ENCODE measurements at places on chromosomes 13 and 19.

GRCh38 chr13:43113603-43114002 lies 90.2 kb downstream of the DNAJC15 start:
- DNase-seq, result no peak

DNA sequence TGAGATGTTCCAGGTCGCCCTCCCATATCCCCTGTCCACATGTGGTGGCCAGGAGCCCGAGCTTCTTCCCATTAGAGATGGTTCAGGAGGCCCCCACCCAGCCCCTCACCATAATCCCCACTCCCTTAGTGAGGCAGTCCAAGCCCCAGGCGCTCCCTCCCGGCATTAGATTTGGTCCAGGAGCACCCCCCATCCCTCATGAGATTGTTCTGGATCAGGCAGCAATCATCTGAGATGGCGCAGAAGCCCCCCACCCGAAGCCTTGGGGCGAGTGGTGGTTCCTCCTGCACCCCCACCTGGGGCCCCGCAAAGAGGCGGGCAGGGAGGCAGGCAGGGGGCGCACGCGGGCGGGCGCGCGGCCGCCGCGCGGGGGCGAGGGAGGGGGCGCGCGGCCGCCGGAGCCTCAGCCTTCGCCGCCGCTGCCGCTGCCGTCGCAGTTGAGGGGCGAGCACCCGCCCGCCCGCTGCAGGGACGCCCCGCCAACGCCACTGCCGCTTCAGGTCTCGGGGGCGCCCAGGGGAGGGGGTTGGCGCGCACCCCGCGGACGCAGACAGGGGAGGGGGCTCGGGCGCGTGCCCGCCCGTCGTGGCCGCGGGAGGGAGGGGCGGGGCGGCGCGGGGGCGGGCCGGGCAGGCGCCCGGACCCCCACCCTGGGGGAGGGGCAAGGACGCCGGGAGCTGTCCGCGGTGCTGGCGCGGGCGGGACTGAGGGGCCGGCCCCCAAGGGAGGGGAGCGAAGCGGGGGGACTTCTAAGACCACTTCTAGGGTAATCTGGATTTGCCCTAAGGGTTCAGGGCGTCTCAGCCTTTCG lies 46.4 kb upstream of the SHKBP1 start:
- DNase-seq, result no peak

- DNase-seq, result no peak
Observed at GRCh38 chr19:35732540-35733179, 9.6 kb downstream of the IGFLR1 start.

DNA sequence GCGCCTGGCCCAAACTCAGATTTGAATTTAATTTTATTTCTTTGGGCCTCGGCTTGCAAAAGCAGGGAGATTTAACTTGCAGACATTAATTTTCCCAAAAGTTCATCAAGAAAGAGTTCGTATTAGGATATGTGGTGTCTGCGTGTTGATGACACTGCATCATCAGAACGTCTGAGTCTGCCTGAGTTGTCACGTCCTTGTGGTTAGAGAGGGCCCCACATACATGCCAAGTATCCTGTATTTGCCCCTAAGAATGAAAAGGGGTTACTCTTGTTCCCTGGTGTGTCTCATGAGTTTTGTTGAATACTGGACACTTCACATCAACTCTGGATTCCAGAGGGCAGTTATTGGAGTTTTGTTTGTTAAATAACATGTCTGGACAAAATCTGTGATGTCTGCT lies 5.6 kb upstream of the TEX29 start:
- DNase-seq, result no peak

DNA sequence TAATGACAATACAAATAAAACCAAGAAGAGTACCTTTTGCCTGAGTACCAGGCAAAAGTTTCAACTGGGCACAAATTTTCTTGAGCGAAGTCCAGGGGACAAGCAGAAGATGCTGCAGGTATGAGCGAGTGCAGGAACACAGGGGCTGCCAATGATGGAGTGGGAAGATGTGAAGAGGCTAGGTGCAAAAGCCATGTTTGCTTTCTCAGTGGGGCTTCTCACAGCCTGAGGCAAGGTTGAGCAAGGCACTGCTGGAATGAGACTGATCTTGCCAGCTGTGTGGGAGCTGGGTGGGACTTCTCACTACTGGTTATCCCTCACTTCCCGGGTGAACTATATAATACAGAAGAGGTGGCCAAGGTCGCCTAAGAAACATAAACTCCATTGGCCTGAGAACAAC lies 1200.7 kb downstream of the SLITRK1 start:
- DNase-seq, result no peak

DNA sequence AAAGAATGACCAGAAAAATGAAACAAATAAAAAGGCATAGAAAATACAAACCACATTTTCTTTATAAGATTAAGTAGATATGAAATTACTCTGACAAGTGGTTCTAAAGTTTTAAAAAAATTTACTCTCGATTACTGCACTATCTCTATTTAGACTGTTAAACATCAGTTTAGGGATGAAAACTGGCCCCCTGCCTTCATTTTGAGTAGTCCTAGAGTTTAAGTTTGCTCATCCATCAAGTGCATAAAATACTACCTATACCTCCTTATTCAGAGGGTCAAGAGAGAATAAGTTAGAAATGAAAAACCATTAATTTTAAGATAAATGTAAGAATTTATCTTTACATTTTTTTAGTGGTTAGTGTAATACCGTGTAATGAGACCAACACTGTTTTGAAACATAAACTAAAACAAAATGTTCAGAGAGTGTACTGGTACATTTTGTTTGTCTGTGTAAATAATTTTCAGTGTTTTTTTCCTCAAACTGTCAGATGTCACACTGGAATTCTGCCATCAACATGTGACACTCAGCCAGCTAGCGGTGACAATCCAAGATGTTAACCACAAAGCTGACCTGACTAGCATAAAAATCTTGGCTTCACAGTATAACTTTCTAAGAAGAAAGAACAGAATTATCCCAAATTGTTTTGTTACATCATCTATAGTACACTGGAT lies 184.8 kb upstream of the PCDH20 start:
- no peak for DNase-seq

- DNase-seq, result no peak
Observed at GRCh38 chr13:79227418-79227817, 178.6 kb downstream of the RBM26 start.

DNA sequence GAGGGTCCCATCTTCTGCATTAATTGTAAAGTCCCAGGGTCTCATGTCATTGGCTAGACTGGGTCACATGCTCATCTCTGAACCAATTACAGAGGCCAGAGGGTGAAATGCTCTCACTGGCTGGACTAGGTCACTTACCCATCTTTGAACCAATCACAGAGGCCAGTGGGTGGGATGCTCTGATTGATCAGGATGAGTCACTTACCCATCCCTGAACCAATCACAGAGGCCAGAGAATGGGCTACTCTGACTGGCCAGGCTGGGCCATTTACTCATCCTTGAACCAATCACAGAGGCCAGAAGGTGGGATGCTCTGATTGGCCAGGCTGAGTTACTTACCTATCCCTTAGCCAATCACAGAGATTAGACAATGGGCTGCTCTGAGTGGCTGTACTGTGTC lies 5.3 kb downstream of the MISP start:
- no peak for DNase-seq

DNA sequence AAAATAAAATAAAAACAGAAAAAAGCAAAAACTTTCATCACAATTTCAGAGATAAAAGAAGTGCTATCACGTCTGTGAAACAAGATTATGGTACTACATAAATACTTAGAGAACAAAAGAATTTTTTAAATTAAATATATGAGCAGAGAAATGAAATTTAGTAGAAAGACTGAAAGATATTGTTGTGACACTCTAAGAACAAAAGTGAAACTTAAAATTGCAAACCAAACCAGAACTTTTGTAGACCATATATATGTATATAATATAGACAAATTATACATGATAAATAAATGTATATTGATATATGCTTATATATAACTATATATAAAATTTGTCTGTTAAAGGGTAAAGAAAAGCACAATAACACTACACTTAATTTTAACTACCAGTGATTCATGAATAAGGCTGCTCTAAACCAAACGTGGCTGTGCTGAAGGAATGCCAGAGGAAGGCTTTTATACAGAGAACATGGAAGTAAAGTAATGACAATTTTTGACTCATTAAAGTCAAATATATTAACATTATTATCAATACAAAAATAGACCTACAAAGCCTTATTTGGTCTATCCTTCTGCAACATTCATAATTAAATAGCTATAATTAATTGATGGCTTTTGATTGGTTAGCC lies 1516.7 kb upstream of the PCDH20 start:
- no peak for DNase-seq

GRCh38 chr19:49926515-49926914 lies 2.5 kb upstream of the ATF5 start:
- no peak for DNase-seq

DNA sequence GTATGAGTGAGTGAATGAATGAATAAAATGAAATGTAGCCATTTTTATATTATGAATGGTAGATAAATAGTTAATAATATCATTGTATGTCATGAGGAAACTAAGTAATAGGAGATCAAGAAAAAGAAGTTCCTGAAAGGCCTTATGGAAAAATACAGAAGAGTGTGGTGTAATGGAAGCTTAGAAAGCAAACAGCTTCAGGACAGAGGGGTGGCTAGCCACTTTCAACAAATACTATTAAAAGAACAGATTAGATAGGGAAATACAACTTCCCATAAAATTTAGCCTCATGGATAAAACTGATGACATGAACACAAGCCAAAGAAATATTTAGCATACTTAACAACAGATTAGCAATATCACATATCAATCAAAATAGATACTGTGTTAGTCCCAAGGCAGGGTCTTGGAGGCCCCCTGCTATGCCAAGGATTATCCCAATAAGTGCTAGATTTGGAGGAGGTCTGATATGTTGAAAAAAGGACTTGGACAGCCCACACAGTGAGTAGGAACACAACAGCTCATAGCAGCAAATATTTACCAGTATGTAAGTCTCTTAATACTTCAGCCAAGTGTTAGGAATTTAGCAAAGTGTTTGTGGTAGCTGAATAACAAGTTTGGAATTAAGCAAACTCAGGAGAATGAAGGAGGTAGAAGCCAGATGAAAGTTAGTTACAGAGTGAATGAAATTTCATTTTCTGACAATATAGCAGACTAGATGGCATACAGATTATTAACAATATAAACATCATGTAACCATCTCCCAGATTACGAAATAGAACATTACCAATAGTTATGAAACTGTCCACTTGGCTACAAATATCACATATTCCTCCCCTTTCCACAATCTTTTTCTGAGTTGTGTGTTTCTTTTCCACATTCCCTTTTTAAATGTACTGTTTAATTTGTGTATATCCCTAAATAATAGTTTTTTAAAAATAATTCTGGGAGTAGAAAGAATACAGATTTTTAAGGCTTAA lies 1632.0 kb downstream of the PCDH9 start:
- DNase-seq, result no peak

GRCh38 chr19:45763691-45764294 lies 5.3 kb downstream of the SIX5 start:
- no peak for DNase-seq

GRCh38 chr19:44905437-44906160 lies at the start of gene APOE:
Gene APOE (plus strand): TSS chr19:44905796. CDS start chr19:44906625, 829 bp downstream.
- no peak for DNase-seq

- no peak for DNase-seq
Observed at GRCh38 chr19:14156971-14157717, 20.8 kb upstream of the ASF1B start.

DNA sequence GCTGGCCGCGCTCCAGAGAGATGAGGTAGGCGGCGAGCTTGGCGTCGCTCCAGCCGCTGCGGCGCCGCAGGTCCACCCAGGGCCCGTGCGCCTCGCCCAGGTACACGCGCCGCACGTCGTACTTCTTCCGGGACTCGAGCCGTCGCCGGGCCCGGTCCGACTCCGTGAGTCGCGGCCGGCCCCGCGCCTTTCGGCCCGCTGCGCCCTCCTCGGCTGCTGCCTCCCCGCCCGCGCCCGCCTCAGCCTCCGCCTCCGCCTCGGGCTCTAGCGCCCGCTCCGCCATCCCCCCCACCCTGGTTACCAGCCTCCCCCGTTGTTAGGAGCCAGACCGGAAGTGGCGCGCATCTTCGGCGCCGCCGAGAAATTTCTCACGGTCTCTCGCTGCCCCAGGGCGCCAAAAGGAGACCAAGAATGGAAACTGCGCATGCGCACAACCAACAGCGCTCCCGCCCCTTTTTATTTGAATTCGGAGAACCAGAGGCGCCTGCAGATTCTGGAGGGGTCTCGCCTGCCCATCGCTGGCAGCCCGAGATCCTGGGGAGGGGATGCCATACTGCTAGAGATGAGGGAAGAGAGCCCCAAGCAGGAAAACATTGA lies at the start of gene ZNF653:
Gene ZNF653 (minus strand): TSS at position 336 of the 597 bp plus-strand sequence. CDS start 53 bp downstream, at position 283.
- peak; percentile 96 for DNase-seq

DNA sequence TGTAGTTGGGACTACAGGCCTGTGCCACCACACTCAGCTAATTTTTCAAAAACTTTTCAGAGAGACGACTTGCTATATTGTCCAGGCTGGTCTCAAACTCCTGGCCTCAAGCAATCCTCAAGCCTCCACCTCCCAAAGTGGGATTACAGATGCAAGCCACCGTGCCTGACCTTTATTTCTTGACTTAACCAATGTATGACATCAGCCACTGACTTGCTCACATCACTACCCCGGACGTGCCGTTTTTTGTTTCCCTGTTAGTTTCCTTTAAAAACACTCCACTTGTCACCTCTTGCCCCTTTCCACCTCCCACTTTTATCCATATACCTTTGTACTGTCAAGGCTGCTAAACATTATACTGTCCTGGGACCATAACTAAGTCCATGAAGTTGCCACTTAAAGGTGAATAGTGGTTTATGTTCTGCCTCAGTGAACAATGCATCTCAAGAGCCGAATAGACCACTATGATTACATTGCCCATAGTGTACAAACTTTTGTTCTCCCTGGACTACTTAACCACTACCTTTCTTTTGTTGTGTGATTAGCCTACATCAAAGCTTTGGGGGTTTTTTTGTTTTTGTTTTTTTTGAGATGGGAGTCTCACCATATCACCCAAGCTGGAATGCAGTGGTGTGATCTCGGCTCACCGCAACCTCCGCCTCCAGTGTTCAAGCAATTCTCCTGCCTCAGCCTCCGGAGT lies 2.3 kb upstream of the EPHX3 start:
- no peak for DNase-seq

GRCh38 chr19:30648866-30649862 lies 277.0 kb downstream of the ZNF536 start:
- DNase-seq, result no peak

DNA sequence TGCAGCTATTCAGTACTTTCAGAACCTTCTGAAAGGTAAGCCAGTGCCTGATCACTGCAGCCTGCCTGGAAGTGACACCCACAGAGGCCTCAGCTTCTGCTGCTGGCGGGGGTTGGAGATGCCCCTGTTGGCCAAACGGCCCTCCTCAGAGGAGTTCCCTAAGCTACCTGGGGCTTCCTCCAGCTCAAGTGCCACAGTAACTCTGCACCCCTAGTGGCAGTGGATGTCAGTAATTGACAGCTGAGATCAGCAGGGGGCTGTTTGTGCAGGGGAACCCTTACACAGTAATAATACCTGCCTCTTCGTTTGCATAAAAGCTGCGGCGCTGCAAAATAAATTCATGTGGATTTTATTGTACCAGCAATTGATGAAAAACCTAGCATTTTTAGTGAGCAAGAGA lies 28.9 kb downstream of the TDRD12 start:
- DNase-seq, result peak; percentile 7

DNA sequence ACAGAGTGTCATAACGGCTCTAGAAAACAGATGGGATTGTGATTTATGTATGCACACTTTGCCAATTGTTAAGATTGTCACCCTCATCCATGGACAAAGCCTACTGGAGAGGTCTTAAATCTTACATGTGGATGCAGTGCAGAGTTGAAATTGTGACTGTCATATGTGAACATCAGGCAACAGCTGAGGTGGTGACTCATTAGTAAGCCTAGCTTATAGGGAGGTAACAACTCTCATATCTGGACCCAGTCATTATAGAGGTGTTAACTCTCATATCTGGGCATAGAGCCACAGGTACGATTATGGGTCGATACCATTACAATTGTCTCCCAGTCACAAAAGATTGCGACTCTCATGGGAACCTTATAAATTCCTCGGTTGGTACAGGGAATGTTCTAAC lies 29.8 kb upstream of the ZNF254 start:
- no peak for DNase-seq

Measured in CD4-positive, alpha-beta T cell treated with Interleukin-4 for 1 hour (primary cell).